Stimulated activated CD8-positive, alpha-beta memory T cell treated with anti-CD3 and anti-CD28 coated beads, Interleukin-4, amount 100 ng/mL, for 48 hours (primary cell): ENCODE measurements at places on chromosomes 6 and 20.

GRCh38 chr6:52575502-52575892 is 1.4 kb downstream of the TRAM2 start:
- DNase-seq, result no peak

DNA sequence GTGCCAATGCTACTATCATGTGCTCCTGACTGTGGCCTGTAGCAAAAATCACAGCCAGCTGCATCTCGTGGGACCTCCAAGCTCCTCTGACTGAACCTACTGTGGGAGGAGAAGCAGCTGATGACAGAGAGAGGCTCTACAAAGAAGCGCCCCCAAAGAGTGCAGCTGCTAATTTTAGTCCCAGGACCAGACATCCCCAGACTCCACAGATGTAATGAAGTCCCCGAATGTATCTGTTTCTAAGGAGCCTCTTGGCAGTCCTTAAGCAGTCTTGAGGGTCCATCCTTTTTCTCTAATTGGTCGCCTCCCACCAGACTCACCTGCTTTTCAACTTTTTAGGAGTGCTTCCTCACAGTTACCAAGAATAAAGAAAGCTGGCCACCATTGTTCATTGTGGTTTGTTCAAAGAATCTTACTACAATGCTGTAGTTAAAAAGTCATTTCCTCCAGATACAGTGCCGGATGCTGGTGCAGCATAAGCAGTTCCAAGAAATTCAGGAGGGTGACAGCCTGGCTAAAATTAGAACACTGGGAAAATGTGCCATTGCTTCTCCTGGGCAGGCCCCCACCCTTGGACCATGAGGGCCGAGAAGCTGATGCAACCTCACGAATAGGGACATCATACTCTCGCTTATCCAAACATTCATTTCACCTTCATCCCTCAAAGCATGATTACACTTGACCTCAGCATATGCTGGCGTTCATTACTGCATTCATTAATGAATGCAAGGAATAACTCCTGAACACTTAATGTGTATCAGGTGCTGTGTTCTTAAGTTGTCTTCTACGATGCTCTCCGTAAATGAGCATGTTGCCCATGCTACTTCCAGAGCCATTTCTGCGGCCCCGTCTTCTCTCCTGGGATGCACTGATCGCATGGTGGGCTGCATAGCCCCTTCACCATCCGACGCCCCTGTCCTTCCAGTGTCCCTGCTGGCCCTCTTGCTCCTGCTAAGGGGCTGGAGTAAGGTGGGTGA is 66.4 kb downstream of the LY86 start:
- peak; percentile 61 for DNase-seq

GRCh38 chr20:38806855-38807655 is 1.6 kb downstream of the PPP1R16B start:
- DNase-seq, result peak; percentile 57

DNA sequence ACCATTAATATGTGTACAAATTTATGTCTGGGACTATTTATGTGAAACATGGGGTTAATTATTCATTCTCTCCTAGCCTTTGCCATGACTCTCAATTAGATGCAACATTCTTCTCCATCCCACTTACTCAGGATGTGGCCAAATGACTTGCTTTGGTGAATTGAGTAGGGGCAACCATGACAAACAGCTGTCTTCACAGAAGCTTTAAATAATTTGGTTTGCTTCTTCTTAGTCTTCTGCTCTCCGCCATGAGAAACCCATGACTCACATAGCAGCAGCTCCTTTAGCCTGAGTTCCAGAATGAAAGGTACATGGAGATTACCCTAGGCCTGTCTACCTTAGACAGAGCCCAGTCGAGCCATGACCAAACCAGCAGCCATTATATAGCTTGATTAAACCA is 74.7 kb downstream of the FRK start:
- DNase-seq, result no peak

GRCh38 chr20:40678286-40678875 is 10.7 kb downstream of the MAFB start:
- DNase-seq, result no peak

- no peak for DNase-seq
Observed at GRCh38 chr6:169342710-169343109, 89.1 kb upstream of the THBS2 start.

- no peak for DNase-seq
Observed at GRCh38 chr6:15677822-15678221, 15.0 kb upstream of the DTNBP1 start.

DNA sequence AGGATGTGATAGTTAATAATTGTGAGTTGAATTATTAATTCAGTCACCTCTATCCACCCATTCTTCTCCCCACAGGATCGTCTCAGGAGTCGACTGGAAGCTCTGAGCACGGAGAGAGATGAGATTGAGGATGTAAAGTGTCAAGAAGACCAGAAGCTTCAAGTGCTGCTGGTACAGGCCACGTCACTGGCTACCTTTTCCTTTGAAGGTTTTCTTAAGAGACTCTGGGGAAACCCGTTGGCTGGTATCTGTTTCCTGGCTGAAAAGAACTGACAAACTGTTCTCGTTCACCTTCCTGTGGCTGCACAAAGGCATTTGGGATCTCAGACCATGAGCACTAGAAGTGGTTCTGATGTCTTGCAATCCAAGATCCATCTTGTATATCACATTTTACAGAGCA is 3.8 kb downstream of the TRIM15 start:
- peak; percentile 45 for DNase-seq

- DNase-seq, result no peak
Observed at GRCh38 chr6:33082702-33083101, 6.9 kb downstream of the HLA-DPB1 start.

DNA sequence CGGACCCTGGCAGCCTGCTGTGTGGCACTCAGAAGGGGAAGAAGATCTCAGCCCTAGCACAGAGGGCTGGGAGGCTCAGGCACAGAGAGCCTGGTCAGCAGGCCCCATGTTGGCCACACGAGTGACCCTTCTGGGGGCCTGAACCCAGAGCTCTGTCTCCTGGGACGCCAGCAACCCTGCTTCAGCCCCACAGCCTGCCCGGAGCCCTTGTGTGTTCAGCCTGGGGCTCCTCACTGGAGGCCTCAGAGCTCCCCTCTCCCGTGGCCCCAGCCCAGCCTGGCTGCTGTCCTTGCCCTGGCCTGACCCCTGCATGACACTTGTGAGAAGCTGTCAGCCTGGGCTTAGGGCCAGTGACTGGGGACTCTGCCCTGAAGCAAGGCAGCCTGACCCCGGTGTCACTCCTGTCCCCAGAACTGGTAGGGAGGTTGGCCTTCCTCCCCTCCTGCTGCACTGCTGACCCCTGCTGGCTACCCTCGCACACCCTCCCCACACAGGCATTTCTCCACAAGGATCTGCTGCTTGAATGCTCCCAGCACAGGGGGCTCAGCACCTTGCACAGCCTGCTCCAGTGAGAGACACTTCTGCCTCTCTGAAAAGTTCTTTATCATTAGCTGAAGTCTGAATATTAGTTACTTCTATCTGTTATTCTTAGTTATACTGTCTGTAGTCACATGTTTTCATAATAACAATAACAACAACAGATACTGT is 15.4 kb upstream of the IP6K3 start:
- DNase-seq, result peak; percentile 68

DNA sequence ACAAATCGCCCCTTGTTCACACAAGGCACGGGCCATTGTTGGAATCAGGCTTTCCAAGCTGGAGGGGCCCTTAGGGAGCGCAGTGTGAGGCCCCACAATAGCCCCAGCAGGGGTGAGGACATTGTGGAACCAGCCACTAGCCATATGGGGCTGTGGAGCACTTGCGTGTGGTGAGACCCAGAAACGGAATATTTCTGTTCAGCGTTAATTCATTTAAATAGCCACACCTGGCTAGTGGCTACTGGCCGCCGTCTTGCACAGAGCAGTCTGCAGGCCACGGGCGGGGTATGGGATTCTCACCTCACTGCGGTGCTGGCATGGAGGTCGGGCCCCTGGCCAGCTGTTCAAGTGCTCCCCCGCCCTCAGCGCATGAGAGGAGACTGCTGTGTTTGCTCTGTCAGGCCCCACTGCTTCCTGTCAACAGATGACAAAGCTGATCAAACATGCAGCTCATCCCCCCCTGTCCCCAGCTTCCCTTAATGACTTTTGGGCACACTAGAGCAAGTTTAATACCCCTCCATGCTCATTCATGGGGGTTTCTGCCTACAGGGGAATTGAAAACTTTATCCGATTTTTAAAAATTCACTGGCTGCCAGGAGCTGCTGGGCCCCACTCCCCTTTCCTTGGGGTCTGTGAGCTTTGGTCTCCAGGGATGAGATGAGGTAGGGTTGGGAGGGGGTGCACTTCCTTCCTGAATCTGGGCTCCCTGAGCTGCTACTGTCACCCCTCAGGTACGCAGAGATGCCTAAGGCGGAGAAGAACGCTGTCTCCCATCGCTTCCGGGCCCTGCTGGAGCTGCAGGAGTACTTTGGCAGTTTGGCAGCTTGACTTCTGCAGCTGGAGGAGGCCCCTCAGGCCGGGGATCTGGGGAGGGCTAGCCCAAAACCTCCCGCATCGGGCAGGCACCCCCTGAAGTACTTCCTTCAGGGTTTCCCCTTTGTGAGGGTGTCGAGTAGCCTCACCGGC is 13.6 kb downstream of the ITPA start:
- peak; percentile 37 for DNase-seq

DNA sequence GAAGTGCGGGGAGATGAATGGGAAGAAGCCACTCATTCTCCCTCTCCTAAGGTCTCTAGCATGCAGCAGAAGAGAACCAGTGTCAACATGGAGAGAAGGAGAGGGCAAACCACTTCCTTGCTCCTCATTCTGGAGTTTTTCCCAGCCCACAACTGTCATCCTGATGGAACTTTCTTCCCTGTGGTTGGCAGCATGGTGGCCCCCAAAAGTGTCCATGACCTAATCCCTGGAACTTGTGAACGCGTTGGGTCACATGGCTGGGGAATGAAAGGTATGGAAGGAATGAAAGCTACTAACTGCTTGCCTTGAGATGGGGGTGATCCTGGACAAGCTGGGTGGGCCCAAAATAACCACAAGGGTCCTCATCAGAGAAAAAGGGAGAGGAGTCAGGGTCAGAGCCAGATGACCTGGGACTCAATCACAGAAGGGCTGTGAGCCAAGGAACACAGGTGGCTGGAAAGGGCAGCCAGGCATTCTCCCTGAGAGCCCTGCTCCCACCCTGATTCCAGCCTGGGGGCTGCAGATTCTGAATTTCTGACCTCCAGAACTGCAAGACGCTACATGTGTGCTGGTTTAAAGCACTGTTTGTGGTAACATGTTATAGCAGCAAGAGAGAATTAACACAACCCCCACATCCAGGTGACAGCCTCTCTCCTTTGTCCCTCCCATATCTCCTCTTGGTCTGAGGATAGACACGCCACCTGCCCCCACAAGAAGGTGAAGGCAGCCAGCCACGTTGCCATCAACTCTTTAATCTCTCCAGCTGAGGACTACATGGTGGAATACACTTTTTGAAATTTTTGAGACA is 63.2 kb downstream of the PYGB start:
- no peak for DNase-seq

DNA sequence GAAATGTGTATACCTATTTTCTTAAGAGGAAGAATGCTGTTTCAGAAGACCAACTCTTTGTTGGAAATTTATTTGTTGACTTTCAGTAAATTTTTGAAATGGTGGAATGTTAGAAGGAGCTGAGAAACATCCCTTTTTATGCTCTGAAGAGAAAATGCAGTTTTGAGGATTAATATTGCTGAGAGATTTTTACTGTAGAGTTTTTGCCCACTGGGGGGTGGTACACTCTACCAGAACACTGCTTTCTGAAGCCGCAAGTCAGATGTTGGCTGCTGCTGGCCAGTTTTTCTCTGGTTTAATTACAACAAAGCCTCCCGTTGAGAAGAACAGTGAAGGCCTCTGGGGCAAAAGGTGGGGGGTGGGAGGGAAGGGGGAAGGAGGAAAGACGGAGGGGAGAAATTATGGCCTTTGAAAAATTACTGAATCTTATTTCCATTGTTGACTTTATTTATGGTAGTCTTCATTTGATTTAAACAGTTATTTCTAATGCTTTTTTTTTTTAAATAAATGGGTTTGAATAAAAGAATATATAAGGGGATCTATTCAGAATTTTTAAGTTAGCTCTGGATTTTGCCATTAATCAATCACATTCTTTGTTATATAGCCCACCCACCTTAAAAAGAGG is 3.0 kb downstream of the FLRT3 start:
- DNase-seq, result no peak

DNA sequence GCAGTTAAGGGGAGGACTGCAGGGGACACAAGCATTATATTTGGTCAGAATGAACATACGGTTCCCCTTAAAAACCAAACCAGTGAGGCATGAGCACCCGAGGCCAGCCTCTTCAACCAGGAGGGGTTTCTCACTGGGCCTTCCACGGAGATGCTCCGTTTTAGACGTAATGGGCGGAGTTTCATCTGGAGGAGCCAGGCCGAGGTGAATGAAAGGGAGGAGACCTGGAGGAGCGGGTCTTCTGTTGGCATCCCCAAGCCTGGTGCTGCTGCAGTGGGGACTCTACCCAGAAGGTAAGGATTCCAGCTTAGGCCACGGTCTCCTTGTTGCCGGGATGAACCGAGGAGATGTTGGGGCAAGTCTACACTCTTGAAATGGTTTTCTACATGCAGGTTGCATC is 47.4 kb downstream of the ADNP start:
- no peak for DNase-seq

DNA sequence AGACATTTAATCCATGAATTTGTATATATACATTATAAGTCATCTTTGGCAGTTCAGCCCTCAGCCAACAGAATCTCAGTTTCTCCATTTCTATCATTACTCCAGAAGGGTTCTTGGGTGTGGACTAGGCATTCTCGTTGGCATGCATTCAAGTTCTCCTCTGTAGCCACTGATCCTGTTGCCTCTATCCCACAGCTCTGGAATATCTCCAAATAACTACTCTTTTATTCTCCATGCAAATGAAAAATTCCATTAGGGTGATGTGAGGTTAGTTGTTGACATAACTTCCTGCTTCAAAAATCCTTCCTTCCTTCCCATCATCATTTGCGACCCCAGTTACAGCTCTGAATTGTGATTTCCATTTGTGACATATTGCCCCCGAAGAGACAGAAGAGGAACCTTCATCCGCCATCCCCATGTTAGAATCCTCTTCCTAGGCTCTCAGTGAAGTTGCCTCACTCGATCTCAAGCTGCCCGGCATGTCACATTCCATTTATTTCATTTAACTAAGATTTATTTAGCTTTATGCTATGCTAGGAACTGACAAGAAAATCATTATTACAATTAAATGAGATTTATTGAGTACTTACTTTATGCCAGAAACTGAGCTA is 93.7 kb upstream of the EDN1 start:
- DNase-seq, result no peak

GRCh38 chr6:44806656-44807055 is 419.1 kb downstream of the CDC5L start:
- DNase-seq, result no peak

- no peak for DNase-seq
Observed at GRCh38 chr6:27025351-27025750, 222.2 kb upstream of the PRSS16 start.

- no peak for DNase-seq
Observed at GRCh38 chr6:52489881-52490280, 69.7 kb downstream of the EFHC1 start.

- DNase-seq, result no peak
Observed at GRCh38 chr6:137700751-137701477, 166.1 kb upstream of the TNFAIP3 start.

DNA sequence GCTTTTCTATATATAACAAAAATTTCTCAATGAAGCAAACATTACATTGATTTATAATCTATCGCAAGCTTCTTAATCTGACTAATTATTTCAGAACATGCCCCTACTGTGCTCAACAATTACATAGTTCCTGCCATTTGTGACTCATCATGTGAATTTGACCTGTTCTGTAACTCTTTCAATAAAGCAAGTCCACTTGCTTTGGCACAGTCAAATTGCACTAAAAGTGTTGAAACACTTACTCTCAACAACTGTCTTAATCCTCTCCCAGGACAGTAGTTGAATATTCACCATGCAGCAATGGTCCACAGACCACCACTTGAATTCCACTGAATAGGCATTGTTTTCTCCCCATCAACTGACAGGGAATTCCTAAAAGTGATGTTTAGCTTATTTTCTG is 67.7 kb upstream of the SPTLC3 start:
- DNase-seq, result no peak
